ENCODE measurements at places on chromosomes 6 and 20.

GRCh38 chr6:11460837-11461661 lies 76.5 kb upstream of the TMEM170B start:
- DNase-seq = no peak

DNA sequence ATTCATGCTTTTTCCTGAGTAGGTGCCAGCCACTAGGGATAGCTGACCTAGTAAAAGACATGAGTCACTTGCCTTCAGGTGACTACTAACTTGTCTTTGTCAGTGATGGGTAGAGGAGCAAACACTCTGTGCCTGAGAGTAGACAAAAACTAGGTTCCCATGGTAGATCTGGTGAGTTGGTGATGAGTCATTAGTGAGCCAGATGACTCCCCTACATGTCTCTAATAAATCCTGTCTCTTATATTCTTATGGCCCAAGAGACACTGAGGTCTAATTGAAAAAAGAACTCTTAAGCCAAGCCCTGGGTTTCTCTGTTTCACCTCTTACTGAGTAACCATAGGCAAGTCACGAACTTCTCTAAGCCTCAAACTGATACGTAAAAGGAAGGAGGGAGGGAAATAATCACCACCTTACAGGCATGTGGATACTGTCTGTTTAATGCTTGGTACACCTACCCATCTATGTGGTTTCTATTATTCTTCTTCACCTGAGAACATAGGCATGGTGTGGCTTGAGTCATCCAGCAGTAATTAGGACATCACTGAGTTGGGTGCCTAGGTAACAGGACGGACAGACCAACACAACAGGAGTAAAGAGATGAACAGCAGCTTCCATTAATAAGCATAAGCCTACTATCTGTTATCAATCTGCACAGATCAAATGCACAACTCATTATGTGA lies 20.3 kb downstream of the TTPAL start:
- DNase-seq = no peak

GRCh38 chr6:36336779-36337241 lies at the start of gene BNIP5:
Gene BNIP5, minus strand, starts transcription at chr6:36336888. Its CDS starts 6,198 bp downstream, at chr6:36330690.
- no peak for DNase-seq

DNA sequence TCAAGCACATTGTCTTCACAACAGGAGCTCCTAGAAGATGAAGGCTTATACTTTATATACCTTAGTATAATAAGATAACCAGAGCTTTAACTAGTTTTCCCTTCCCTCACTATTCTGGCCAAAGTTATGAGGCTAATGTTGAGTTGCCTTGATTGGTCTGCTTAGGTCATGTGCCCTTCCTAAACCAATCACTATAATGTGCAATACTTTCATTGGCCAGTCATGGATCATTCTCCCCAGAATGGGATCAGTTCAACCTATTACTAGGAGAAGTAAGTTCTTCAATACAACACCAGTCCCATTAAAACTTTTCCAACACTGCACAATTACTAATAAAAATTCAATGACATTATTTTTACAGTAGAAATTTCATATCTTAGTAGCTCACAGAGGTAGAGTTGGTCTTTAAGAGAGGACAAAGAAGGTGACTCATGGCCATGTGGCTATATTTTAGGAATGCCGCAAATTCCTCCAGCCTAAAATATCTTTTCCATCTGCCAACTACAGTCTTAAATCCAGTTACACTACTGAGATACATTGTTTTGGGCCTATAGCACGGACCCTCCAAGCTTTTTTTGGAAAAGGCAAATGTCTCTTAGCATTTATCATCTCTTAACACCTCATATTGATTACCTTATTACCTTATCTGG lies 12.5 kb upstream of the POU3F2 start:
- DNase-seq = no peak

DNA sequence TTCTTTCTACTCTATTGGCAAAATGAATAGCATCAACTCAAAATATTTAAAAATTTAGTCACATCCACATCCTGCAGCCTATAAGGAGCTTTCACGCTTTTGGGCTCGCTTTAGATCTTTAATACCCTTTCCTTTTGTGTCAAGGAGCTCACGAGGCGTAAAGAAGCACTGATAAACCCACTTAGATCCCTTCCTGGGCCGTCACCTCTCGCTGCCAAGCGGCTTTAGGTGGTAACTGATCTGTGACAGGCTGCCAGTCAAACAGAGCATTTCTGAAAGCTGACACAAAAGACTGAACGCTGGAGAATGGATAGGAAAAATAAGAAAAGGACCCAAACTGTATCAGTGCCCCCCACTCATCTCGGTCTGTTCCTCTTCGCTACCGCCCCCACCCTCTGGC lies 385.7 kb upstream of the MMS22L start:
- DNase-seq = no peak

- peak; percentile 9 for DNase-seq
These were observed 19.3 kb upstream of the SLC17A4 start for GRCh38 chr6:25735261-25735660.

GRCh38 chr6:87336367-87336766 lies 7.3 kb upstream of the GJB7 start:
- no peak for DNase-seq

GRCh38 chr6:163183806-163184205 lies 230.7 kb upstream of the QKI start:
- no peak for DNase-seq

DNA sequence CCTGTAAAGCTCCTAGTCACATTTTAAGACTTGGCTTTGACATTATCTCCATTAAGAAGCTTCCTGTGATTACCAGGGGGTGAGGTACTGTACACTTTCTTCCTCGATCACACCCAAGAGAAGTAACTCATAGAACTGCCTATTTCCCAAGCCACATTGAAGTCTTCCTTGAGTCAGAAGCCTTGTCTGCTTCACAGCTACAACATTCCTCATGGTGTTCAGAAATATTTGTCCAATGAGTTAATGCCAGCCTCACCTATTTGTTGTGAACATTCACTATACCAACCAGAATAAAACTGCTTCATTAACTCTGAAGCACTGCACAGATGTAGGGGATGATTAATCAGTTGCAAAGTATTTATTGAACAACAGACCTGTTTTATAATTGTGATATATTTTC lies 622.3 kb downstream of the PTPRT start:
- no peak for DNase-seq

DNA sequence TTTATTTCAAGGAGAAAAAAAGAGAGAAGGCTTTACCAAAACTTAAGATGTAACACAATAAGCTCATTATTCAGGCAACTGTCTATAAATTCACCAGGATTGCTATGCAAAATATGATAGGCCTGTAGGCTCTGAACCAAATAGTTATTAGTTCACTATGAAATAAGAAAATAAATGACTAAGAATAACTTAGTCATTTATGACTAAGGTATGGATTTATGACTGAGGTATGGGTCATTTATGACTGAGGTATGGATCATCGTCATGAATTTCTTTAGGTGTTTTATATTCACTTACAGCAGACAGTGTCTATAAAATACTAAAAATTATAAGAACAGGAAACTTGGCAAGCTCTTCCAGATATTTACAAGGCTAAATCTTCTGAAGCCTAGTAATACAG lies 52.1 kb upstream of the SNX9 start:
- DNase-seq = no peak

Data from NCI-H1930 (cell line).